Adrenal gland (tissue), 19 donors: ENCODE measurements at places on chromosomes 4 and X. TPM values are rescaled to one million over a fixed set of nuclear protein-coding genes. Genes with fewer than 3 reads are reported as not detected.

DNA sequence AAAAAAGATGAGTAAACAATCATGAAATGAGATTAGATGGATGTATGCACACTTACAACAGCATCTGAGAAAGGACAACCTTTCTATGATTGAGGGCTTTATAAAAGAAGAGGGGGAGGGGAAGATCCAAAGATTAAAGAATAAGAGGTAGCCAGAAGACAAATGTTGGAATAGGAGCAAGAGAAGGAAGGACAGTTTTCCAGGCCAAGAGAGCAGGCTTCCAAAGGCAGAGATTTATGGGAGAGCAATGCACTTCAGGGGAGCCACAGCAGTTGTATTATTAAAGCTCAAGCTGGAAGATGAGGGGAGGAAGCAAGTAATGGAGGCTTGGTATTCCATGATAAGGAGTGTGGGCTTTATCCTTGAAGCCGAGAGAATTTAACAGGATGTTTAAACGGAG lies 110.3 kb upstream of the PTPN13 start:
- H3K27ac ChIP-seq: no peak overlapping the region
- H3K27me3 ChIP-seq: no peaks in the 10 kb centered on the region
- H3K4me3 ChIP-seq: no peak overlapping the region
- DNase-seq: no peak
- H3K36me3 ChIP-seq: no peaks in the 10 kb centered on the region

DNA sequence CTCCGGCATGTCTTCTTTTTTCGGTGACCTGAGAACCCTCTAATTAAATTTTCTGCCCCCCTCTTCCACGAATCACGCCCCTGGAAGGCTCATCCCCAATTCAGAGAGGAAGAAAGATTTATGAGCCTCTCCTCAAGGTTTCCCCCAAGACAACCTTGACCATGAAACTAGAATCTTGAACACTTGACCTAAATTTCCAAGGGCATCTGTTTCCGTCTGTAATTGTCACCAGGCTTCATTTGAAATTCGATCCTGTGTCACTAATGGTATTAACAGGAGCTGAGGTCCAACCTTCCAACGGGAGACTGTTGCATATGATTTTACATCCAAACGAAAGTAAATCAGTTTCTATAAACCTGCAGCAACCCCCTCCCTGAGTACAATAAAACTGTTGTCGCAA lies 139.9 kb upstream of the ZIC3 start:
- H3K27ac ChIP-seq: no peak overlapping the region
- H3K4me3 ChIP-seq: no peak overlapping the region
- no peaks in the 10 kb centered on the region for H3K36me3 ChIP-seq
- peaks cover 77% of the 10 kb centered on the region for H3K27me3 ChIP-seq
- H3K4me1 ChIP-seq: peaks cover 6% of the 10 kb centered on the region

- H3K4me3 ChIP-seq: peak within 1 kb of the TSS; percentile 56
- no peaks in the 10 kb centered on the region for H3K36me3 ChIP-seq
- DNase-seq: peak; percentile 72
- peak within 1 kb of the TSS; percentile 92 for H3K27ac ChIP-seq
- H3K27me3 ChIP-seq: no peaks in the 10 kb centered on the region
- peaks cover 6% of the 10 kb centered on the region for H3K4me1 ChIP-seq
Observed at GRCh38 chrX:129523079-129523911, at the start of gene SMARCA1. TSS of gene SMARCA1 (minus strand) at chrX:129523490. CDS start at chrX:129523370, 120 bp downstream.

DNA sequence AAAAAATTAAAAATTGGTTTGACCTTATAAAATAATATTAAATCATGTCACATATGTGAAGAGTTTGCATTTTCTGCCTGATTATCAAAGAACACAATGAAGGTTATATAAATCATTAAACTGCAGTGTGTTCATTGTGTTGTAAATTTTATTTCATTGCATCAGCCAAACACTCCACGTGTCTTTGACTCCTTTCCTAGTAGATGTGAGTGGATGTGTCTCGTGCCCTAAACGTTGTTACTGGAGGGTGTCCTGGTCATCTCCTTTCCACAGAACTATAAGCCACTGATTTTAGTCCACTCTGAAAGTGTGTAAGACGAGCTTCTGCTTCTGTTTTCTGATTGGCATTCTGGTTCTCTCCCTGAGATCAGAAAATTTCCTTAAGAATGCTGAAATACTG lies 127.3 kb downstream of the NDST4 start:
- H3K4me3 ChIP-seq: no peak overlapping the region
- no peaks in the 10 kb centered on the region for H3K27me3 ChIP-seq
- no peak overlapping the region for H3K27ac ChIP-seq

DNA sequence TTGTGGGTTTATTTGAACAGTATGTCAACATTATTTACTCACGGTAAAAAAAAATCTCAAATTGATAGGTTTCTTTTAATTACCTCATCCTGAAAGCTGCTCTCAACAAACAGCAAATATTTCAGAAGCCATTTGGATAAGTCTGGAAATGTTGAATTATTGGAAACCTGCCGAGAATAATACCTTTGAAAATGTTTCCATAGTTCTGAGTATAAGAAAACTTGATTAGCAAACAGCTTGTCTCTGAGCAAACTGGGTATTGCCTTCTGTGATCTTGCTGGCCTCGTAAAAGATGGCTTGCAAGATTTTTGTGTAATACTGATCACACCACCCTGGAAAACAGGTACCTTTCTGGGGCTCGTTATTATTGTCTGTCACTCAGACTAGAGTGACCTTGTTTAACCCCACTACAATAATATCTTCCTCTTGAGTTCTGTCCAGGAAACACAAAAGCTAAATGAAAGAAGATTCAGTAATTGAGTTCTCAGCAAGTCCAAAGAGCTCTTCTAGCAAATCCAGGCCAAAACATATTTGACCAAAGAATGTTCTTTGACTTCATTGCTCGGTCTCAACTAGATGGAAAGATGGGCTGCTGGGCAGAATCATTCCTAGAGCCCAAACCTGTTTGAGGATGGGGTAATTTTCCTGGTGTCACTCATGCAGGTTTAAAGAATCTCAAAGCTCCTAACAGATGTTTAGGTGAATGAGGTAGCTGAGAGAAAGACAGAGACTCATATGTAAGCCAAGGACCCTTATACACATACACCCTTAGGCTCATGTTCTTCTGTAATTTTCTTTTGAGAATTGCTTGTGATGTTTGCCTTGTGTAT lies 255.6 kb upstream of the JADE1 start:
- peak overlapping the region; percentile 98 for H3K27ac ChIP-seq
- H3K4me3 ChIP-seq: no peak overlapping the region
- no peak for DNase-seq
- no peaks in the 10 kb centered on the region for H3K27me3 ChIP-seq
- H3K36me3 ChIP-seq: no peaks in the 10 kb centered on the region

DNA sequence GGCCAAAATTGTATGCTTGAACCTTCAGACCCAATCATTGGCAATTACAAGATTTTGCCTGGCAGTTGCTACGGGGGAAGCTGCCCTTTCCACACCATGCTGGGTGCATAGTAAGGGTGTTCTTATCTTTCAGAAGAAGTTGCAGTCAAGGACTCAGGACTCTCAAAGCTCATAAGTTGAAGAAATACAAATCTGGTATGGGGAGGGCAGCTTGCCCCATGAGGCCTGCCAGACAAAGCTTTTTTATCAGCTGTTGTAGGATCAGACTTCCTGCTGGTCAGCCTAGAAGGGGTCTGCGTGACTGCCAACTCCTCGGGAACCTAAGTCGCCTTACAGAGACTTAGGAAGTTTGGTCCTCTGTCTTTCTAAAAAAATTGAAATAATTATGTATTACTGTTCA lies 174.9 kb upstream of the TECRL start:
- DNase-seq: no peak
- no peaks in the 10 kb centered on the region for H3K27me3 ChIP-seq
- H3K4me3 ChIP-seq: no peak overlapping the region
- no peaks in the 10 kb centered on the region for H3K4me1 ChIP-seq
- no peaks in the 10 kb centered on the region for H3K36me3 ChIP-seq

- no peaks in the 10 kb centered on the region for H3K4me1 ChIP-seq
- no peak overlapping the region for H3K4me3 ChIP-seq
- no peak overlapping the region for H3K27ac ChIP-seq
- DNase-seq: no peak
- H3K27me3 ChIP-seq: no peaks in the 10 kb centered on the region
- peaks cover 8% of the 10 kb centered on the region for H3K36me3 ChIP-seq
Observed at GRCh38 chr4:94595880-94596483, 144.2 kb downstream of the PDLIM5 start.

- H3K4me1 ChIP-seq: no peaks in the 10 kb centered on the region
- H3K27ac ChIP-seq: no peak overlapping the region
- no peak overlapping the region for H3K4me3 ChIP-seq
- H3K36me3 ChIP-seq: no peaks in the 10 kb centered on the region
- no peak for DNase-seq
- H3K27me3 ChIP-seq: no peaks in the 10 kb centered on the region
Observed at GRCh38 chr4:76703676-76704075, 194.3 kb downstream of the SOWAHB start.

The KIF4A gene
- 0.59 TPM for polyA plus RNA-seq

The SLITRK2 gene
- polyA plus RNA-seq: 0.15 TPM

The GAGE12J gene
- polyA plus RNA-seq: not detected
